ENCODE measurements at places on chromosomes 2 and 18.
A peak's percentile ranks its signal among the peaks of the same experiment; 100 is the strongest.

GRCh38 chr2:187552828-187553681 is 1.2 kb downstream of the TFPI start:
- DNase-seq: peak; percentile 30

- no peak for DNase-seq
Observed at GRCh38 chr2:69026691-69027459, 13.9 kb downstream of the ANTXR1 start.

- no peak for DNase-seq
Observed at GRCh38 chr2:204072443-204073324, 136.1 kb downstream of the ICOS start.

DNA sequence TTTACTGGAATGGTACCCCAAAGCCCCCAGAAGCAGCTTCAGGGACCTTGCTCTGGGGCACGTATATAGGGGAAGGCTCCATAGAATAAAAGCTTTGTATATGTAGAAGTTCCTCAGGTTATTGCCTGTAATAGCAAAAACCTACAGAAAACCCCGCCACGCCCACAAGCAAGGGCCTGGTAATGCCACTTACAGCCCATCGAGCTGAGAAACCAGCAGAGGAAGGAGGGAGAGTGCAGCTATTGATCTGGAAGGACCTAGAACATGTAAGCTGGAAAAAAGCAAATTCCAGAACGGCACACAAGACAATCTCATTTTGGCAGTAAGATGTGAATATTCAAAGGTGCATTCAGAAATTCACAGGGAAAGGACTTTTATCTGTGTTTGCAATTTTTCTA is 15.8 kb downstream of the HS1BP3 start:
- no peak for DNase-seq

GRCh38 chr2:37142546-37142945 is 14.2 kb downstream of the EIF2AK2 start:
- no peak for DNase-seq

GRCh38 chr2:63673865-63674533 is 85.2 kb downstream of the MDH1 start:
- no peak for DNase-seq

DNA sequence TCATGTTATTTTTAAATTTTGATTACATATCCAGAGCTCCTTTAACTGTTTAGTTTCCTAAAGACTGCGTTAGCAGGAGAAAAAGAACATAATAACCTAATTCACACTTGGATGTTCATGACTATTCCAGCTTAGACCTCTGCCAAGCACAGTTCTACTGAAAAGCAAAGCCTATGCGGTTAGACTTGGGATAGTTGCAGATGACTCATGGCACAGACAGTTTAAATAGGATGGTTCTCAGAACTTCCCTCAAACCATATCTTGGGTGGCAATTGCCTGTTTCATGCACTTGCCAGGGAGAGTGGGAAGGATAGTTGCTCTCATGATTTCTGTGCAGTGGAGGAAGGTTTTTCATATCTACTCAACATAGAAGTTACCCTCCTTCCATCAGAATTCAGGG is 149.7 kb upstream of the KLHL29 start:
- DNase-seq: no peak

DNA sequence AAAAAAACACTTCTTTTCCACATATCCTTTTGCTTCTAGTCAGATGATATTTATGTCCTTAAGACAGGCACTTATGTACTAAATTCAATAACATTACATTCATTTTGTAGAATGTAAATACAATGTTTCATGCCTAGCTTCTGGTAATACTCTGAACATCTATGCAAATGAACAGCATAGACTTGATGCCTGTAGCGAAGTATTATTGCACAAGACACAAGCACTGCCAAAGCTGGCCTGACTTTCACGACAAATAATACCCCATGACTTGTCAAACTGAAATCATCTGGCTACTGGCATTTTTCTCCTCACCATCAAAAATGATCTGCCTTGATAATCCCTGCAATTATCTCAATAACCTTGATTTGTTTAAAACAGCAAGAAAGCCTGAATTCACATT is 101.3 kb downstream of the L3MBTL4 start:
- DNase-seq: no peak

- DNase-seq: no peak
Observed at GRCh38 chr18:25399554-25399953, 47.6 kb upstream of the ZNF521 start.

- DNase-seq: no peak
Observed at GRCh38 chr2:184067502-184067901, 530.8 kb upstream of the ZNF804A start.

GRCh38 chr2:121094101-121094500 is 190.9 kb downstream of the TFCP2L1 start:
- no peak for DNase-seq

- DNase-seq: no peak
Observed at GRCh38 chr2:88832311-88832991, 141.0 kb downstream of the RPIA start.

- DNase-seq: no peak
Observed at GRCh38 chr2:241456546-241456945, 51.8 kb downstream of the STK25 start.

GRCh38 chr2:7031547-7032245 is 114.5 kb downstream of the RNF144A start:
- no peak for DNase-seq

GRCh38 chr18:42047721-42048120 is 92.7 kb downstream of the PIK3C3 start:
- no peak for DNase-seq

DNA sequence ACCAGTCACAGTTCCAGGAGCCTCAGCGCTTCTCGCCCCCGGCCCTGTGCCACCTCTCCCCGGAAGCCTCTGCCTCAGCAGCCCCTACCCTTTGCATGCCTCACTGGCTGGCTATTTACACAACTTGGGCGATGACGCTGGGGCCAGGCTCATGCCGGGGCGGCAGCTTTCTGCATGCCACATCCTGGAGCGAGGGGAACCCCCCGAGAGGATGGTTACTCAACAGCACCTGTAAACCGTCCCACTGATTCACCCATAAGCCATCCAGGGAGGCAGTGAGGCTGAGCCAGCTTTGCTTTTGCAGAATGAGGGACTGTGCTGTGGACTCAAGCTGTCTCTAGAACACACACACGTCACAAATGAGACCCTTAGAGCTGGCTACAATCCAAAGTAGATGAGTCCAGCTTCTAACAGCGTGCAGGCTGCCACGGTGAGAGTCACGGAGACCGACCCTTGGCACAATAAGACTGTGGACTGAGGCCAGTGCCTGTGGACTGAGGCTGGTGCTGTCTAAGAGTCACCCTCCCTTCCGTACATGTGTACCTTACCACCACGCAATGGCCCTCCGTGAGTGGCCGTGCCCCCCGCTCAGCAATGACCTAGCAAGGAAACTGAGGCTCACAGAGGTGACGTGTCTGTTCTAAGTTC is 45.6 kb upstream of the ODC1 start:
- no peak for DNase-seq

DNA sequence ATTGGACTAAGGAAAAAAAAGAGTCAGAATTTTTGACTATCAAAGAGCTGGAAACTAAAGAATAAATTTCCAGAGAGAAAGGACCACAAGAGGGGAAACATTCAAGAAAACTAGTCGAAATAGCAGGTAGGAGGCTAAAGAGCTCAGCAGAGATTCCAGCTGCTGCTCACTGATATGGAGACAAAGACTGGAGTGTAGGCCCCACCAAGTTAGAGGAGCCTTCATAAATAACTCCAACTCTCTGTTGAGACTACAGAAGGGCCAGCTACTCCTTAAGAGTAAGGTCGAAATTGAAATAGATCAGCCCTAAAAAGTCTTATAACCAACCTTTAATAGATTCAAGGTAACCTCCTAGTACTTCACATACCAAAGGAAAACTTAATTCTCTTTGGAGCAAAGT is 31.1 kb downstream of the SS18 start:
- no peak for DNase-seq

DNA sequence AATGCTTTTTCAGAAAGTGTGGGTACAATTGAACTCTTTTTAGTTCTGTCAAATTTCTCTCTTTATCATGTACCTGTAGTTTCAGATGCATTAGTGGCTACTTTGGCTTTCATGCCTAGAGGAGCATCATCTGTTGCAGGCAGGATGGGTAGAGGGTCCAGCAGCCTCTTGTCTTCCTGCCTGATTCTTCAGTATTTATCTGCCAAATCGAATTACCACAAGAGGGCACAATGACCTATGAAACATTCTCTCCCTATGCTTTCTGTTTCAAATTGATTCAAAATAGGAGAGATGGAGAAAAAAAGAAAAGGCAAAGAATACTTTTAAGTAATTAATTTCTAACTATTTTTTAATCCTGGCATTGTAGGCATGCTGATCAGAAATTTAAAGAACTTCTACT is 477.2 kb downstream of the TRIB2 start:
- peak; percentile 1 for DNase-seq

DNA sequence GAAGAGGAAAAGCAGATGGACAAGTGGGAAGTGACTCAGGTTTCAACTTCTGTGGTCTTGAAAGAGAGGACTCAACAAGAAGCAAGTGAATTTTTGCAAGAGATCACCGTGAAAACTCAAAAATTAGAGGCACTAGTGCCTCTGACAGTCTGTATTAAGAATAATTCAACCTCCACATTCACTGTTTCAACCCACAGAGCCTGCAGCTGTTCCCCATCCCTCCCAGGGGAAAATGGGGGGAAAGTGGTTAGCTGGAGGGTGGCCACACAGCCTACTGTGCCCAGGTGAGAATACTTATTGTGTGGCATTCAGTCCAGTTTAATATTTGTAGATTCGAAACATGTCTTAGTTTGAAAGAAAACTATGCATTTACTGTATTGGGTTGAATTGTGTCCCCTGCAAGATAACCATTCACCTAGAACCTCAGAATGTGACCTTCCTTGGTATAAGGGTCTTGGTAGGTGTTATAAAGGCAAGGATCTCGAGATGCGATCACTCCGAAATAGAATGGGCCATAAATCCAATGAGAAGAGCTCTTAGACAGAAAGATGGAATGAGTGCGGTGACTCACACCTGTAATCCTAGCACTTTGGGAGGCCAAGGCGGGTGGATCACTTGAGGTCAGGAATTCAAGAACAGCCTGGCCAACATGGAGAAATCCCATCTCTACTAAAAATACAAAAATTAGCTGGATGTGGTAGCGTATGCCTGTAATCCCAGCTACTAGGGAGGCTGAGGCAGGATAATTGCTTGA is 94.3 kb downstream of the IRS1 start:
- no peak for DNase-seq

- no peak for DNase-seq
Observed at GRCh38 chr2:42813763-42814162, 21.4 kb upstream of the HAAO start.

GRCh38 chr2:6475155-6475940 is 390.4 kb downstream of the CMPK2 start:
- DNase-seq: no peak

GRCh38 chr2:39549000-39549399 is 111.9 kb upstream of the MAP4K3 start:
- no peak for DNase-seq

DNA sequence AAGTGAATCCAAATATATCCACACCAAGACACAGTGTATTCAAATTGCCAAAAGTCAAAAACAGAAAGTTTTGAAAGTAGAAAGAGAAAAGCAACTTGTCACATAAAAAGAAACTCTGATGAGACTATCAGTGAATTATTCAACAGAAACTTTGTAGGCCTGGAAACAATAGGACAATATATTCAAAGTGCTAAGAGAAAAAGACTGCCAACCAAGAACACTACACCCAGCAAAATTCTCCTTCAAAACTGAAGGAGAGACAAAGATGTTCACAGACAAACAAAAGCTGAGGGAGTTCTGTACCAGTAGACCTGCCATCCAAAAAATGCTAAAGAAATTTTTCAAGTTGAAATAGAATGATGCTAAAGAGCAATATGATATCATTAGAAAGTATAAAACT is 69.6 kb downstream of the GYPC start:
- DNase-seq: no peak

DNA sequence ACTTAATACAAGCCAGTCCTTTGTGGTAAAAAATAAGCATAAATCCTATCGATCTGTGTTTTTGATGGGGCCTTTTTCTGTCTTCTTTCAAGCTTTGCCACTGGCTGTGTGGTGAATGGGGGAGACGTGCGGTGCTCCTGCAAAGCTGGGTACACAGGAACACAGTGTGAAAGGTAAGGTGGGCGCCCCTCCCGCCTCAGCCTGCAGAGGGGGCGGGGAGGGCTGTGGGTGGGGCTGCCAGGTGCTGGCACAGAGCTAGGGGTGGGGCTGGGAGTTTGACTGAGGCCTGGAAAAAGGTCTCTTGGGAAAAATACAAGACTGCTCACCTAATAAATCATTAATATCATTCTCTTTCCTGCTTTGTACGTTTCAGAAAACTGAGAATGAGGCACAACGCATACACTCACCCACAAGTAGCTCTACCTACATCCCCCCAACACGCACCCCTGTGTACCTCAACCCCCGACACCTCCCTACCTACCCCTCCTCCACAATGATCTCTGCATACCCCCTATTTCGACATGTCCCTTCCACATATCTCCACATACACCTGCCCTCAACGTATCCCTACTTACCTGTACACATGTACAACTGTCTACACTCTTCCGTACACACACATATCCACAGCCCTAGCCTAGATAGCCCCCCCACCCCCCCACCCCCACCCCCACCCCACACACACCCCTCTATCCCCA is 129.7 kb upstream of the TTC39C start:
- DNase-seq: no peak

DNA sequence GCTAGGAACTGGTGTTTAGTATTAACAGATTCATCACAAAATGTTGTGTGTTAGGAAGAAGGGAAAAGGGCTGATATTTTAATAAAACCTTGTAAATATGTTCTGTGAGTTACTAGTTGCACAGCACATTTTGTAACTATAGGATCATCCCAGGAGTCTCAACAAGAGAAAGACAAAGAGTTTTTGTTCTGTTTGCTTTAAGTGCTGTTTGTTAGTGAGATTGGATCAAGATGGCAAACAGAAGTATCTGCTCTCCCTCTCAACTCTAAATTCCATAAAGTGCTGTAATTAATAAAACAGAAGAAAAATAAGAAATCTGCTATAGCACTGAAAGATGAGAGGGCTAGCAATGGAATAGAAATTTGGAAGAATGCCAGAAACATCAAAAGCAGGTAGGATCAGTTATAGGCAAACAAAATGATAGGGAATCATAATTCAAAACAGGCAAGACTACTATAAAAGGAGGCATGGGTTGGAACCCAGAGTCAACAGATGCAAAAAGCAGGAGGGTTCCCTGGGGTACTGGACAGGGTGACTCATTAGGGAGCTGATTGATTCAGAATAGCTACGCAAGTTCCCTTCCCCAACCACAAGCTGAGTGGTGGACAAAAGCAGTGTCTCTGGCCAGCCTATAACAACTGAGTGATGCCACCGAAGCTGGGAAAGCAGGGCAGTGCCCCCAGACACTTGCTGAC is 75.8 kb downstream of the DYNC1I2 start:
- peak; percentile 12 for DNase-seq
